Motor neuron (in vitro differentiated cells): ENCODE measurements at places on chromosomes 7 and 10. TPM values are rescaled to one million over a fixed set of nuclear protein-coding genes. Genes with fewer than 3 reads are reported as not detected.

- no peak for ATAC-seq
These were observed 75.1 kb downstream of the DNAH11 start for GRCh38 chr7:21617916-21618390.

- no peak for ATAC-seq
These were observed 141.6 kb downstream of the ALOX5 start for GRCh38 chr10:45515630-45516029.

GRCh38 chr7:29563590-29564495, at the start of gene PRR15:
PRR15 (plus strand) TSS chr7:29563835; CDS start chr7:29566330, 2,495 bp downstream.
- peak; percentile 28 for ATAC-seq

GRCh38 chr10:84089162-84089561, 50.1 kb upstream of the GHITM start:
- no peak for ATAC-seq

DNA sequence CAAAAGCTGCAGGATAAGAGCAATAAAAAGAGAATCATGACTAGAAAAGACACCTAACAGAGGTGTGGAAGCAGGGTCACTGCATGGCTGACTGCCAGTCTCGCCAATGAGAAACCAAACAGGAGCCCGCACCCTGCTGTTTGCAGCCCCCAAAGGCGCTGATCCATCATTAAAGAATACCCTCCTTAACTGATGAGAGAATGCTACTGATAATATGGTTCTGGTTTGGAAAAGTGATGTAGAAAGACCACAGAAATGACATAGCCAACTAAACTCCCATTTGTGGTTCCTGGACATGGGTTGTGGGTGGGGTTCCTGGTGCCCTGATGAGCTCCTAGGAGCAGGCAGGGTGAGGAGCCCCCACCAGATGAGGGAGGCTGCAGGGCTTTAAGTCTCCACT, 207.4 kb downstream of the TNS3 start:
- no peak for ATAC-seq

The BBS9 gene
- total RNA-seq, result 15.9 and 22.2 TPM in 2 replicates

The CRTAC1 gene
- not detected in 2 replicates for total RNA-seq

The NUTM2A gene
- total RNA-seq, result 0.15 TPM in 1 of 2 replicates, not detected in the other
